Activated CD4-positive, alpha-beta T cell treated with anti-CD3 and anti-CD28 coated beads for 24 hours (primary cell): ENCODE measurements at places on chromosomes 1 and 21.

DNA sequence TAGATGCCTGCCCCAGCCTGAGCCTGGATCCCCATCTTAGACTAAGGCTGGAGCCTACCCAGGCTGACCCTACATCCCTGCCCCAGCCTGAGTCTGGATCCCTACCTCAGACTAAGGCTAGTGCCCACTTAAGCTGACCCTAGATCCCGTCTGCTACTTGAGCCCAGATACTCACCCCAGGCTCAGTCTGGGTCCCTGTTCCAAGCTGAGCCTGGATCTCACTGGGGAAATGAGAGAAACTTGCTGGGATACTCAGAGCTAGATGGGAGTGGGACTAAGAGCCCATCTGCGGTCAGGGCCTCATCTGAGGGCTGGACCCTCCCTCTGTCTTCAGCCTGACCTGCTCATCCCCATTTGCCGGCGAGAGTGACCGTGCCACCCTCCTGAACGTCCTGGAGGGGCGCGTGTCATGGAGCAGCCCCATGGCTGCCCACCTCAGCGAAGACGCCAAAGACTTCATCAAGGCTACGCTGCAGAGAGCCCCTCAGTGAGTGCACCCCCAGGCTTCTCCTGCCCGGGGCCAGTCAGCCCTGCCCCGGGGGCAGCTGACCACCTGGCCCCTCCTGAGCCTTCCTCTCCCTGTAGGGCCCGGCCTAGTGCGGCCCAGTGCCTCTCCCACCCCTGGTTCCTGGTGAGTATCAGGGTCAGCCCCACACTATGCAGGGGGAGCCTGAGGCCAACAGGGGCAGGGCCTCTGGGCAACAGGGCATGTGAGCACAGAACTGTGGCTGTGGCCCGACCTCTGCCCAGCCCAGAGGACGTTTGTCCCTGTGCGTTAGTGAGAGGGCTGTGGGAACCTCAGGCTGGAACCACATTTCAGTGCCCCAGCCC, 36.8 kb downstream of the TRIM11 start:
- no peak for DNase-seq

- no peak for DNase-seq
These were observed 100.1 kb upstream of the AKT3 start for GRCh38 chr1:243950166-243950565.

- no peak for DNase-seq
These were observed 34.7 kb downstream of the RNF11 start for GRCh38 chr1:51270751-51271150.

GRCh38 chr1:12040457-12041051, 21.3 kb downstream of the MIIP start:
- DNase-seq, result no peak

DNA sequence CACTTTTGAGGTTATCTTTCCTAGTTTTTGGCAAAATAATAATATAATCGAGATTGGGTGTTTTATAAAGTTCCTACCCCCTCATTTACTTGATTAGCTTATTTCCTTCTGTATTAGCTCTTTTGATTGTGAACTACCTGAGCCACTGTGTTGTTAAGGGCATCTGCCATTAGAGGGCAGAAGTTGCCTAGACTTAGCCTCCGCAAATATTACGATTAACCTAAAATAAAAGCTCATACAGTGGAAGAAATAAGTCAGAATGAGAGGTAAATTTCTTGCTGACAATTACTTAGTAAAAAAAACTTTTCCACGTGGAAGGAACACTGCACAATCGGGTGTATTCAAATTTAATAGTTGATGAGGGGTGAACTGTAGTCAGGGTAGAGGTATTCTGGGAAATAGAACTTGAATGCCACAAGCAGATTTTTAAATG, 2.3 kb downstream of the H3-3A start:
- DNase-seq, result no peak

GRCh38 chr1:3170561-3171453, 101.8 kb downstream of the PRDM16 start:
- no peak for DNase-seq

DNA sequence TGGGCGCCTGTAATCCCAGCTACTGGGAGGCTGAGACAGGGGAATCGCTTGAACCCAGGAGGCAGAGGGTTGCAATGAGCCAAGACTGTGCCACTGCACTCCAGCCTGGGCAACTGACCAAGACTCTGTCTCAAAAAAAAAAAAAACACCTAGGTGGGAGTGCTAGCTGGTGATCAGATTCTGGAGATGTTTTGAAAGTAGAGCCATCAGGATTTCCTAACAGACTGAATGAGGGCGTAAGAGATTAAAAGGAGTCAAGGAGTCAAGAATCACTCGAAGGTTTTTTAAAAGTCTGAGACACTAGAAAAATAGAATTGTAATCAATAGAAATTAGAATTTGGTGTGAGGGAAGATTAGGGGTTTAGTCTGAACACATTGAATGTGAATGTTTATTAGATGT, 73.8 kb downstream of the HSF2BP start:
- DNase-seq, result no peak

- DNase-seq, result no peak
These were observed 438.7 kb downstream of the PRDM2 start for GRCh38 chr1:14138687-14139086.

DNA sequence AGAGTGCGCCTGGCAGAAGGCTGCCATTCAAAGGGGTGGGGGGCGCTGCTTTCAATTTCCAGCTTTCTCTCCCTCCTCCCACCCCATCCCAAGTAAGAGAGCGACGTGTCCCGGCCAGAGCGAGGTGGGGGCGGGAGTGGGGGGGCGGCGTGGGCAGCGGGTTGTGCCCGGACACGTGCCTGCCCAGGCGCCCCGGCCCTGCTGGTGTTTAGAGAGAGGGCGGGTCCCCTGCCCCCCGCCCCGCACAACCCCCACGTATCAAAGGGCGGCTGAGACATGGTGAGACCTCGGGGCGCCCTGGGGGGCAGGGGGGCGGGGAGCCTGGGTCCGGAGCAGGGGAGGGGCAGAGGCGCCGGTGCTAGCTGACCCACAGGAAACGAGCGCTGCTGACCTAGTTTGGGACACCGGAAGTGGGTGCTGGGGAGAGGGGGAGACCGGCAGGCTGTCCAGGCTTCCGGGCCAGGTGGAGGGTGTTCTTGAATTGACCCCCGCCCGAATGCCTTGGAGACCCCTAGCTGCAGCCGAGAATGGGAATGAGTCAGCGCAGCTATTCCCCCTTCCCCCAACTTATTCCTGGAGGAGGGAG, 1.3 kb downstream of the ZBTB7B start:
- no peak for DNase-seq

DNA sequence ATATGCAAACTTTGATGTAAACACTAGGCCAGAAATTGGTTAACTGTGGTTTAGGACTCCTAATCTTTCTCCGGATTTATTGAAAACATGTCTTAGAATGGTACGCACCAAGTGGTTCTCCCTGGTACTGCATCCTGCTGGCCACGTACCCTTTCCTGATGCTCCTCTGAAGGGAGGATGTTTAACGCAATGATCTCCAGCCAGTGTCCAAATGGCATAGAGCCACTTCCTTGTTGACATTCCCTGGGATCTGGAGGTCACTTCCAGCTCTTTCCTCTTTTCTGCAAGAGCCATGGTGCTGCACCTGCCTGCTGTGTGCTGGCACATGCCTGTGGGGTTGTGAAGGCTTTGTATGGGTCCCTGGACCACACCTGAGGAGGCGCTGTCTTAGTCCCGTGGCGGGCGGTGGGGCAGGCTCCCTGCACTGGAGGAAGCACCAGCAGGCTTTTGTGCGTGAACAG, 53.9 kb downstream of the GALNT2 start:
- DNase-seq, result no peak

- no peak for DNase-seq
These were observed 34.1 kb downstream of the CMPK1 start for GRCh38 chr1:47367651-47368050.

- DNase-seq, result no peak
These were observed 1.8 kb downstream of the ROR1 start for GRCh38 chr1:63775418-63776127.

GRCh38 chr1:205272536-205272935, 44.8 kb downstream of the TMCC2 start:
- no peak for DNase-seq

GRCh38 chr1:24391882-24392603, 21.5 kb downstream of the STPG1 start:
- DNase-seq, result no peak

DNA sequence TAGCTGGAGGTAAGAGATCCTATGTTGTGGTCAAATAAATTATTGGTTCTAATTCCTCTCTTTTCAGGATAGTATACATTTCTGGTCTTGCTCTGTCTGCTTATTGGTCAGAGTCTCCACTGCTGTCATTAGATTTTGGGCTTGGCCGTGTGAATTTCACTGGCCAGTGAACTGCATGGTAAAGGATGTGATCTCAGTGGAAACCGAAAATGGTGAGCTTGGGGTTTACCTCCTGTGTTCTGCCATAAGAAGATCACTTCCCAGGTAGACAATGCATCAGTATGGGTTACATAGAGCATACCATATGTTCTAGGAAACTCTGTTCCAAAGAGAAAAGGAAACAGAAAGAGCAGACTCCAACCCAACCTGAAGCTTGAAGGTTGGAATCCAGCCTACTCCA, 1123.3 kb upstream of the B3GALT2 start:
- DNase-seq, result no peak

GRCh38 chr1:19376428-19377372, 64.6 kb downstream of the SLC66A1 start:
- no peak for DNase-seq

GRCh38 chr1:184311580-184311979, 75.2 kb upstream of the C1orf21 start:
- no peak for DNase-seq
